ENCODE measurements at places on chromosomes 12 and 14.
A peak's percentile ranks its signal among the peaks of the same experiment; 100 is the strongest.

DNA sequence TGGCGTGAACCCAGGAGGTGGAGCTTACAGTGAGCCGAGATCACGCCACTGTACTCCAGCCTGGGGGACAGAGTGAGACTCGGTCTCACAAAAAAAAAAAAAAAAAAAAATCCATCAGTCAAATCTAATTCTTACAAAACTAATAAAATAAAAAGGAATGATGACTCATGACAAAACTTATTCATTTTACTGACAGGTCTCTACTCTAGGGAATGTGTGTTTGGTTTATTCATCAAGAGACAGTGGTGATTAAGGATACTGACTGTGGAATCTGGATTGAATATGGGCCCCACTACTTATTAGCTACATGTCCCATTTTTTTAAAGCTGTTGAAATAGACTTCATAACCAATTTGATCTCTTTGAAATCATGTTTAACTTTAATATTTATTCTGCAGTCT is 29.3 kb upstream of the GAS2L3 start:
- no peak for DNase-seq

DNA sequence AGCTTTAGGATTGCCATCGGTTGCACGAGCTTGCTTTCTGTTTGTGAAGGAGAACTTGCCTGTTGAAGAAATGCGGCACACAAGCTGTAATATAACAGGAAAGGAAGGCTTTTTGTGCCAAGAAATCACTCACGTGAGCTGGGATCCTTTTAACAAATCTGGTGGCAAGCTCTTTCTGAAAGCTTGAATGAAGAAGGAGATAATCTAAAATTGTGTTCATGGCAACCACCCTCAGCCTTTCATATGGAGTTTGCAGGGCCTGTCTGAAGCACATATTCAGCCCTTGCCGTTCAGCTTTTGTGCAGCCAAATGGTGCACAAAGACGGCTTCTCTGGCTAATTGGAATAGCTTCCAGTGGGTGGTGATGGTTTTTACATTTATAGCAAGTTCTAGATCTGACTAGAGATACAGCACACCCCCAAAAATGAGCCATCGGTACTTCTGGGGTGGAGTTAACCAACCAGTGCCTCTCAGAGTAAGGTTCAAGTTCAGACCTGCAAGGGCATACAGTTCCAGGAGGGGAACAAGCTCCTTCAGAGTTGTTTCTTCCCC is 107.4 kb downstream of the AEBP2 start:
- DNase-seq = no peak

DNA sequence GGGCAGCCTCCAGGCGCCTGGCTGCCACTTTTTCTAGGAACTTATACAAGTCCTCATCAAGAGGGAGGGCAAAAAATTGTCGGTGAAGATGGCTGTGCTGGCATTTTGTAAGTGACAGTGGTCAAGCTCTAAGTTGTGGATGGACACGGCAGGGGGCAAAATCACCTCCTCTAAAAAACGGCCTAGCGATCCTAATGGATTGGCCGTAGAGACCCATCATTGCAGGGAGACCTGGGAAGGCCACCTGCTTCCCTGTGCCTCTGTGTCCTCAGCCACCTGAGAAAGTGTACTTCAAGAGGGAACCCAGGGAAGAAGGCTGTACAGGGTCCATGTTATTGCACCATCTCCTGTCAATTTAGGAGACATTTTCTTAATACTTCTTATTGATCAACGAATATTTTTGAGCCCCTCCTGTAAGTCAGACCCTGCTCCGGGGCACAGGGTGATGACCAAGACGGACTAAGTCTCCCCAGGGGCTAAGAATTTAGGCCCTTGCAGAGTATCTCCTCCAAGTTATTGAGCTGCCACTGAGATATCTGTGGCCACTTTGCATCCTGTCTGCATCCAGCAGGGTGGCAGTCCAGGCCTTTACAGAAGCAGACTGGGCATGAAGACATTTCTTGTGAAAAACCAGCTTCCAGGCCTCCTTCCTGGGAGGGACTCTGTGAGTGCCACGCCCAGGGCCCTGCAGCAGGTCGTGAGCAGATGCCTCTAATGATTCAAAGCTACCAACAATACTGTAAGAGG is 40.5 kb downstream of the PSMA6 start:
- peak; percentile 3 for DNase-seq

DNA sequence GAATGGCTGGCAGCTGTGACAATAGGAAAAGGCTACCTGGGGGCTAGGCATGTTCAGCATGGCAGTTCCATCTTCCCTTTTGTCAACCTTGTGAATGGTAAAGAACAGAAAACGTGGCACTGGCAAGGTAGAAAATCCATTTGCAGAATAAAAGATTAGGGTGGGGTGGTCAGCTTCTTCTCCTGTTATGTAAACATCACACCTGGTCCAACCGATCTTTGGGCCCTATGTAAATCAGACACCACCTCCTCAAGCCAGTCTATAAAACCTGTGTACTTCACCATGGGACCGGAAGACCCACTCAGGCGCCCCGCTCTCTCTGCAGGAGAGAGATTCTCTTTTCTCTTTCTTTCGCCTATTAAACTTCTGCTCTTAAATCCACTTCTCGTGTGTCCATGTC is 19.6 kb upstream of the TMEM30B start:
- no peak for DNase-seq

Data from HEK293T (cell line).